ENCODE measurements at places on chromosomes 6 and 20. TPM values are rescaled to one million over a fixed set of nuclear protein-coding genes. Genes with fewer than 3 reads are reported as not detected.
A peak's percentile ranks its signal among the peaks of the same experiment; 100 is the strongest.

NDUFAF4 gene
- 8.5 TPM for total RNA-seq

GRCh38 chr20:43925215-43925614 is 10.6 kb downstream of the TOX2 start:
- no peak for DNase-seq

- DNase-seq = peak; percentile 12
Measured at GRCh38 chr6:113619077-113619476, 238.1 kb upstream of the MARCKS start.

PNLDC1 gene
- total RNA-seq = not detected

GRCh38 chr20:48541581-48542071 is 286.2 kb downstream of the PREX1 start:
- no peak for DNase-seq

GRCh38 chr6:121767211-121767610 is 331.8 kb downstream of the GJA1 start:
- no peak for DNase-seq

GRCh38 chr6:4533576-4533975 is 242.6 kb upstream of the CDYL start:
- no peak for DNase-seq

GRCh38 chr20:58526411-58526810 is 11.2 kb upstream of the APCDD1L start:
- no peak for DNase-seq

DNA sequence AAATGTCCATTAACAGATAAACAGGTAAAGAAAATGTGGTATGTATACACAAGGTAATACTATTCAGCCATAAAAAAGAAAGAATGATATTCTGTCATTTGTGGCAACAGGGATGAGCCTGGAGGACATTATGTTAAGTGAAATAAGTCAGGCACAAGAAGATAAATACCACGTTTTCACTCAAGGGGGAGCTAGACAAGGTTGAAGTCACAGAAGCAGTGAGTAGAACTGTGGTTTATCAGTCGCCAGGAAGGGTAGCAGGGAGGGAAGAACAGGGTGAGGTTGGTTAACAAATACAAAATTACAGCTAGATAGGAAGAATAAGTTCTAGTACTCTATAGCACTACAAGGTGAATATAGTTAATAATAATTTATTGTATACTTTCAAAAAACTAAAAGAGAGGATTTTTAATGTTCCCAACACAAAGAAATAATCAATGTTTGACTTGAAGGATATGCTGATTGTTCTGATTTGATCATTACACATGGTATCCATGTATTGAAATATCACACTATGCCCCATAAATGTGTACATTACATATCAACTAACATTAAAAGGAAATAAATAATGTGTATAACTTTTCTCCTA is 21.1 kb downstream of the RTN4IP1 start:
- DNase-seq = peak; percentile 66

DNA sequence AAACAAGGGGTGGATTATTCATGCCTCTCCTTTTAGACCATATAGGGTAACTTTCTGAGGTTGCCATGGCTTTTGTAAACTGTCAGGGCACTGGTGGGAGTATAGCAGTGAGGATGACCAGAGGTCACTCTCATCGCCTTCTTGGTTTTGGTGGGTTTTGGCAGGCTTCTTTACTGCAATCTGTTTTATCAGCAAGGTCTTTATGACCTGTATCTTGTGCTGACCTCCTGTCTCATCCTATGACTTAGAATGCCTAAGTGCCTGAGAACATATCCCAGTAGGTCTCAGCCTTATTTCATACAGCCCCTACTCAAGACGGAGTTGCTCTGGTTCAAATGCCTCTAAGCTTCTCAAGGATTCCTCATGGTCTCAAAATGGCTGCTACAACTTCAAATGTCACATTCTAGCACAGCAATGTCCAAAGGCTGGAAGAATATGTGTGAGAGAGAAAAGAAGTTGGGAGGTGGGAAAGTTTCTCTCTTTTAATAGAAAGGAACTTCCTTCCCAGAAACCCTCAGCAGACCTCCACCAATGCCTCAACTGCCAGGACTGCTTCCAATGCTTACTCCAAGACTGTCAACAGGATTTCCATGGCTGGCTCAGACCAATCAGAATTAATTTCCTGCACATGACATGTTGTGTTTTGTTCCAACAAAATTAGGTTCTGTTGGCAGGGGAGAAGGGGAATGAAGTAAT is 46.6 kb upstream of the SLC9A8 start:
- no peak for DNase-seq

TP53RK gene
- 15.6 TPM for total RNA-seq

NRM gene
- 2.3 TPM for total RNA-seq

DNA sequence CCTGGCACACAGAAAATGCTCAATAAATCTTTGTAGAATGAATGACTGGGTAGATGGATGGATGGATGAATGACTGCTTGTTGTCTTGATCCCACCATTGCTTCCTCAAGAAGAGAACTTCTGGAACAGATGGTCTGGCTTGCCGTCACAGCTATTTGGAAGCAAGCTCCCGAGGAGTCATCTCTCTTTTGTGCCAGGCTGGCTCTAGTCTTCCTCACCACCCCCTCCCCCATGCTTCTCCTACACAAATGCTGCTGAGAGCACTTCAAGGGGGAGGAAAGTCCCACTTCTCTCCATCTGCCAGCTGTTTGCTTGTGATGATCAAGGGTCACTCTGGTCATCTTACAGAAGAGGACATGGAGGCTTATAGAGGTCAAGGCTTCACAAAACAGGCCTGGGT is 11.6 kb upstream of the KCNG1 start:
- no peak for DNase-seq

DNA sequence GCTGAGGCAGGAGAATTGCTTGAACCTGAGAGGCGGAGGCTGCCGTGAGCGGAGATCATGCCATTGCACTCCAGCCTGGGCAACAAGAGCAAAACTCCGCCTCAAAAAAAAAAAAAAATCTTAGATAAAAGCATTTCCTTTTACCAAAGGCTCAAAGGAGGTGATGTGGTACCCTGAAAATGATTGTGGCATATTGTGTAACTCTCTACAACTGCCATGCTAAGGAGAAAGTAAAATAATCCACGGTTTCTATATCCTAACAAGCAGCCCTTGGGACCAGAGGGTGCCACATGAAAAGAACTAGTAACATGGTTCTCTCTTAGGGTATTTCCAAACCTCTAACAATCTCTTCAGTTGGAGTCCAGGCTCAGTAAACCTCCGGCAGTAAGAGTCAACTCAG is 38.8 kb upstream of the SLA2 start:
- DNase-seq = no peak

DNA sequence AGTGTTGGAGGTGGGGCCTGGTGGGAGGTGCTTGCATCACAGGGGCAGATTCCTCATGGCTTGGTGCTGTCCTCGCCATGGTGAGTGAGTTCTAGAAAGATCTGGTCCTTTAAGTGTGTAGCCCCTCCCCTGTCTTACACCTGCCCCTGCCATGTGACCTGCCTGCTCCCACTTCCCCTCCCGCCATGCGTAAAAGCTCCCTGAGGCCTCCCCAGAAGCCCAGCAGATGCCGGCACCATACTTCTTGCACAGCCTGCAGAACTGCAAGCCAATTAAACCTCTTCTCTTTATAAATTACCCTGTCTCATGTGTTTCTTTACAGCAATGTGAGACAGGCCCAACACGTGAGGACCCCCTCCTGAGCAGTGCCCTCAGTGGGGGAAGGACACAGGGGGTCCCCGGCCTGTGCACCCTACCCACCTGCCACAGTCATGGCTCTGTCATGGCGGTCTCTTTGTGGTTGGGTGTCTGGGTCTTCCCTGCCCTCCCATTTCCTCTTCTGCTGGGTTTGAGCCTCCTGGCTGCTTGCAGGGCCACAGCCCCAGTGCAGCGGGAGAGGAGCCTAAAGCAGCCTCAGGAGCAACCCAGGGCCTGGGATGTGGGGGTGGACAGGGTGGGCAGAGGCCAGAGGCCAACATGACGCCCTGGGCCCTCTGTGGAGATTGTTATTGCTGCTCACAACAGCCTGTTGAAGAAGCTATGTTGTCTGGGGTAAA is 87.2 kb upstream of the QKI start:
- no peak for DNase-seq

GRCh38 chr6:22102671-22103070 is 194.2 kb downstream of the PRL start:
- peak; percentile 11 for DNase-seq

TUBB gene
- 210 TPM for total RNA-seq

BMP6 gene
- 1.2 TPM for total RNA-seq

GRCh38 chr20:44594730-44595129 is 12.4 kb downstream of the PKIG start:
- peak; percentile 56 for DNase-seq

DNA sequence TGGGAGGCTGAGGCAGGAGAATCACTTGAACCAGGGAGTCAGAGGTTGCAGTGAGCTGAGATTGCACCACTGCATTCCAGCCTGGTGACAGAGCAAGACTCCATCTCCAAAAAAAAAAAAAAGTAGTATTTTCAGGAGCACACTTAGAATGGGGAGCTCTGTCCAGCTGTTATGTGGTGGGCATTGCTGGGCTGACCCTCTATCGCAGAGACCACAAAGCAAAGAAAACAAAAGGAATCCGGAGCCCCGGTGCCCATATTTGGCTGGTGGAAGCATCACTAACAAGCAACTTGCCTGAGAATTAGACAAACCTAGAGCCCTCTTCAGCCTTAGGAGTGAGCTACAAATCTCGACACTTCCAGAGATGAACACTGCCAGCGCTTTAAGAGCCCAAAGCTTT is 137.3 kb upstream of the GPR6 start:
- no peak for DNase-seq

GRCh38 chr6:116611056-116611455 is 5.2 kb upstream of the RSPH4A start:
- DNase-seq = peak; percentile 24

DNA sequence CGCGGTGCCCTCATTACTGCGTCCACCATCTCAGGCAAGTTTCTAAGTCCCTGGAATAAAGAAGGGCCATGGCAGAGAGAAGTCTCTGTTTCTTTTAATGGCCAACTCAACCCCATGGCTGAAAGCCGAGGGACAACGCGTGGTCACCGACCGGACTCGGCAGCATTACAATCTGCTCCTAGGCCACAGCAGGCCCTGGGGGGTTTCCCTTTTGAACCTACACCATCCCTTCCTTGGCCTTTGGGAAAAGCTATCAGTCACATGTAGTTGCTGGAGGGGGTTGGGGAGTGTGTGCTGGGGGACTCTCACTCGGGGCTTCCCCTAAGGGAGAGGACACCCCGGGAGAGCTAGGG is 11.1 kb upstream of the FAM83C start:
- DNase-seq = no peak

DNA sequence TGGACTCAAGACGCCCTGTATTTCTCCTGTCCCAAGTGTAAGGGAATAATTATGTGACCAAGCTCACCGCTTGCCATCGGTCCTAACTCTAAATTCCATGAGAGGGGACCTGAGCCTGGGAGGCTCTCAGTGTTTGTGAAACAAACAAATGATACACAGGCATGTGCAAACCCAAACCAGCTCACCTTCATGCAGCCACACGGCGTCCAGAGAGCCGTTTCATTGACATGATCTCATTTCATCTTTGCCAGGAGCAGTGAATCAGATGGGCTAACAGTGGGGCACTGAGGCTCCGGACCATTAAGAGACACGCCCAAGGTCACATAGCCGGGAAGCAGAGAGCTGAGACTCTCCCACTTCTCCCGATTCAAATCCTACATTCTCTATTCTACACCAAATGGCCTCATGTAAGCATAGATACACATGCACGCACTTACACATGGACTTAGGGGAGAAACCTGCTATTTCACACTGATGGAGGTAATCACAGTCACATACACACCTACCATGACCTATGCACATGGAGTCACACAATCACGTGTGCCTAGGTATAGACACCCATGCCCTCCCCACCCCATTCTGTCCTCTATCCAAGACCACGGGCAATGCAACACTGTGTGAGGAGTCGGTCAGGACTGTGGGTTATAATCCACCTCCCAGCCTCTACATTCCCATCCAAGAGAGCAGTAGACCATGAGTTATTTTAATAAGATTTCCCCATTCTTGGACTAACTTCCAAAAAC is 1.1 kb downstream of the BNIP5 start:
- DNase-seq = no peak

DNA sequence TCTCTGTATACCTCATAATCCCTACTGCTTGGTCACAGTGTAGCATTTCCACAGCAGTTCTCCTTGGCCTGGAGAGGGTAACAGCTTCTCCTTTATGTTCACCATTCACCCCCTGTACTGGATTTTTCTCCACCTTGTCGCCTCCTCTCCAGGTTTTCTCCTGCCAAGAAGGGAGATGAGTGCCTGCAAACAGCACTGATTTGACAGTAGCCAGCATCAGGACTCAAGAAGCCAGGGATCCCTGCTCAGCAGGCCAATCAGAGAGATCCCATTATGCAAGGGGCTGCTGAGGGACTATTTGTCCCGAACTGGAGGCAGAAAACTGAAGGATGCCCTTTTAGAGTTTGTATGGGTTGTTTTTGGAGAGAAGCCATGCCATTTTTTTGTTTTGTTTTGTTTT is 68.6 kb upstream of the RIPOR2 start:
- no peak for DNase-seq

DNA sequence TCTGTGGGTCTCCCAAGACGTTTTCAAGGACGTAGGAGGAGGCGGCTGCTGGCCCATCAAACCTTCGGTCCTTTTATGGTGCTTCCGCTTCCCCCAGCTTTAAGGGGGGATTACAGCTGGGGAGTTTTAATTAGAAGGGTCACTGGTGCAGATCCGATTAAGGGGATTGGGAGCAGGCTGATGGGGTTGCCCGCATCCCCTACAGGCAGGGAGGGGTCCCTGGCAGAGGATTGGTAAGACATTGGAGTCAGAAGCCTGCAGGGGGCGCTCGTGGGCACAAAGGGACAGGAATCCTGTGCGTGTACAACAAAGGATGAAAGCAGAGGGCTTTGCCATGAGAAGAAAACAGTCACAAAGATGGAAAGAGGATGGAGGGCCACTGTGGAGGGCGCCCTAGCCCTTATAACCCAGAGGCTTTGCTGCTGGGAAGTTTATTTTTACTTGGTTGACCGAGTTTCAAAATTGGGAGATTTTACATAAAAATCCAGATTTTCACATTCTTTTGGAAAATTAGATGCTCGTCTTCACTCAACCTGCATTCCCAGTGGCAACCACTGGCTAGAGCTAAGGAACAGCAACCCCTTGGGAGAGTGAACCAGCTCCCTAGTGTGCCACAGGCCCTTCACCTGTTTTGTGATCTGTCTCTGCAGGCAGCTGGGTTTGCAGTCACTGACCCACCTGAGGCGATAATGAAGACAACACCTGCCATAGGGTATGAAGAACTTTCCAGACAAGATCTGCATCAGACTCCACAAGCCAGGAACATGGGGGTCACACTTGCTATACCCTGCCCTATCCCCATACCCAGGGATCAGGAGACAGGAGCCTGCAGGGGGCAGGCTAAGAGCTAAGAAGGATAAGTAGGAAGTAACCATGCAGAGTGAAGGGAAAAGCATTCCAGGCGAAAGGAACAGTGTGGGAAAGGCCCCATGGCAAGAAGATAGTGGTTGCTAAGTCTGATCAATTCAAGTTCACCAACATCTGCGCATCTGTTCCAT is 97.7 kb downstream of the KCNB1 start:
- DNase-seq = no peak
